Naive thymus-derived CD8-positive, alpha-beta T cell (primary cell): ENCODE measurements at places on chromosomes 2 and 18. TPM values are rescaled to one million over a fixed set of nuclear protein-coding genes. Genes with fewer than 3 reads are reported as not detected.
A peak's percentile ranks its signal among the peaks of the same experiment; 100 is the strongest.

The LOXHD1 gene
- total RNA-seq = 0.39 TPM

The VIT gene
- total RNA-seq = not detected

The FRZB gene
- total RNA-seq = not detected

- DNase-seq = no peak
These were observed 118.7 kb upstream of the KCTD1 start for GRCh38 chr18:26667046-26667445.

GRCh38 chr2:235168174-235168979 is 216.6 kb downstream of the SH3BP4 start:
- DNase-seq = no peak

GRCh38 chr2:196415384-196415783 is 224.1 kb upstream of the CCDC150 start:
- no peak for DNase-seq

- no peak for DNase-seq
These were observed 49.3 kb downstream of the KCNG2 start for GRCh38 chr18:79846936-79847557.

GRCh38 chr18:74944676-74945075 is 264.3 kb downstream of the PTGR3 start:
- no peak for DNase-seq

DNA sequence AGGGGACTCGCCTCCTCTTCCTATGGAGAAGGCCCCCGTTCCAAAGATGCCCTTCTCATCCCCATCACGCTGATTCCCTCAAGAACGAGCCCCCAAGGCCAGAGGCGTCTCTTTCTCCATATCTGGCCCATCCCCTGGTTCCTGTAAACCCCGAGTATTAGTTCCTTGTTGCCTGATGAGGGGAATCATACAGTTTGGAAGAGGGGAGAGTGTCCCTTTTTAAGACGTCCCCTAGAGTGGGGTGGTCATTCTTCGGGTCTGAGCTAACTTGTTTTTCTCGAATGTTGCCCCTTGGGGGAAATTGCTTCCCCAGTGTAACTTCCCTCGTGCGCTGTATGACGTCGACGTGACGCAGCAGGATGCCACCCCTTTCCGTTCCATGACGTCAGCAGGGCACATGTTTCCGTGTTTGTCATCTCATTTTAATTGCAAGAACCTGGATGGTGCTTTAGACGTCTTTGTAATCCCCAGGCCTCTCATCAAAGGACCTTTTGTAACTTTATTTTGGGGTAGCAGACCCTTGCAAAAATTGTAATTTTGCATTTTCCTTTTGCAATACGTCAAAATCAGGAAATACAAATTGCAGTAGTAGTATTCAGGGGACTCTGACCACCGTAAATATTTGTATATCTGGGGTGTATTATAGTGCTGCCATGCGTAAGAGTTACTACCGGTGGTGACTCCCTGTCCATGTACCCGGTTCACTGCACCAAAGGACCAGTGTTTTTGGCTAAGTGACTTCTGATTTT is 569 bp downstream of the BABAM2 start:
- DNase-seq = peak; percentile 96

- DNase-seq = peak; percentile 69
These were observed 496 bp upstream of the ITGA4 start for GRCh38 chr2:181456660-181457120.

GRCh38 chr2:193382583-193382982 is 1187.8 kb upstream of the TMEFF2 start:
- DNase-seq = no peak
